ENCODE measurements at places on chromosomes 7 and 10.

DNA sequence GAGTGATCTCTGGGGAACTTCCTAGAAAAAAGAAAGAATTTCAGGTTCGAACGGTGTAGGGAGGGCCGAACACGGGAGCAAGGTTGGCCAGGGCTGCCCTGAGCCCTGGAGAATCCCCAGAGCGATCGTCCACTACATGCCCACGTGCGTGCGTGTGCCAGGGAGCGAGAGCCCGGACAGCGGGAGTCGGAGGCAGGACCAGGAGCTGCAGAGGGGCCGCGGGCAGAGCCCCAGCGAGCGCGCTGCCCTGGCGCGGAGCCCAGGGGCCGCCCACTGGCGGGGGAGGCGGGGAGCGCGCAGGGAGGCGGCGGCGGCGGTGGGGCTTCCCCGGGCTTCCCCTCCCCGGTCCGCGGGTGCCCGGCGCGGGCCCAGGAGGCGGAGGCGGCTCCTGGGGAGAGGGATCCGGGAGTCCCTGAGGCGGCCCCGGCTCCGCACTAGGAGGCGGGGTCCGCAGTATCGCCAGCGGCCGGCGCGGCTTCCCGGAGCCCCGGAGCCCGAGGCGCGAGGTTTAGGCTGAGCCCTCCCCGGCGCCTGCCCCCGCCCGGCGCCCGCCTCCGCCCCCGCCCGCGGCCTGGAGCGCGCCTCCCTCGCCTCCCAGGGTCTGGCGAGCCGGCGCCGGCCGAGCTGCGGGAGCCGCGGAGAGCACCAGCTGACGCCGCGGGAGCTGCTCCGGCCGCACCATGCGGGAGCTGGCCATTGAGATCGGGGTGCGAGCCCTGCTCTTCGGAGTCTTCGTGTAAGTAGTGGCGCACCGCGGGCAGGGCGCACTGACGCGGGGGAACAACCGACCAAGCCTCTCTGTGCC, at the start of gene PLPP4:
Gene PLPP4, plus strand, starts transcription at position 602 of the 805 bp plus-strand sequence. Its CDS starts 79 bp downstream, at position 681.
- DNase-seq = no peak

- no peak for DNase-seq
These were observed 64.5 kb upstream of the NFE2L3 start for GRCh38 chr7:26087321-26088091.

DNA sequence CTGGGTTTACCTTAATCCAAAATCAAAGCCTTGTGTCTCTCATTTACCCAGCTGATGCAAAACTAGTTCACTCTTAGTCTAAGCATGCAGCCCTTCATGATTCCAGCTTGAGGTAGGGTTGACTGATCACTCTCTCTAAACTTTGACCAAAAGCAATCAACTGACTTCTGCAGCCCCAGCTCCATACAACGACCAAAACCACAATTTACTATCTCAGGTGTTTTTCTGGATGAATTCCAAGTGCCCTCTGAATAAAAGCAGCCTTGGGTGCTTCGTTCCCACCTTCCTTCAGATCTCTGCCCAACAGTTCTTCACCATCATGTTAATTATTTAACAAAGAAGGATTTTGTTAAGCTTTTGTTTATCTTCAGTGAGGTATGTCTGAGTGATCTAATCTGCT, 62.6 kb downstream of the CCDC6 start:
- DNase-seq = no peak

DNA sequence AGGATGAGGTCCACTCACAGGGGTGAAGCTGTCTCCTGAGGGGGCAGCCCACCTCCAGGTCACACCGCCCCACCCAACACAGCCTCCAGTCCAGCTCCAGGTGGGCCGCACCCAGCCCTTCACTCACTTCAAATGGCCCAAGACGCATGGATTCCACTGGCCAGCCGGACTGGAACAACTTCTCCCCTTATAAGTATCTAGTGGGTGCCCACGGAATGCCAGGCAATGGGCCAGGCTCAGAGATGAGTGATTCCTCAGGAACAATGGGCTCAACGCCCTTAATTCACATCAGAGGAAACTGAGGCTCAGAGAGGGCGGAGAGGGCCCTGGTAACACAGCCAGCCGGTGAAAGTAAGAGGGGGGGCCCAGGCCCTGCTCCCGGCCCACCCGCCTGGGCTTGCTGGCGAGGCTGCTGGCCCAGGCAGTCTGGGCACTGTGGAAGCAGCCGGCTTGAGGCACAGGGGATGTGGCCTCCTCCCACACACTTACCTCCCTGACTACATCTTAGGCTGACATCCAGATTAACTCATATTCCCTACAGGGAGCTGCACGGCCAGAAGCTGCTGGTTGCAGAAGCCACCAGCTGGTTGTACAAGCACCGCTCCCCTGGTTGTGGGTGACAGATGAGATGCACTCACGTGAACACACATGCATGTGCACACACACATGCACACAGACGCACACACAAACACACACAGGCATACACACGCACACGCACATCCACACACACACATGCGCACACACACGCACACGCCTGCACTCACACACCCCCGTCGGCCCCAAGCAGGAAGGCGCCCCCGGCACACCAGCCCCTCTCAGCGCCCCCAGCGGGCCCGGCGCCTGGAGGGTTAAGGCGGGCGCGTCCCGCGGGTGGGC, 1.0 kb upstream of the FAM20C start:
- no peak for DNase-seq

DNA sequence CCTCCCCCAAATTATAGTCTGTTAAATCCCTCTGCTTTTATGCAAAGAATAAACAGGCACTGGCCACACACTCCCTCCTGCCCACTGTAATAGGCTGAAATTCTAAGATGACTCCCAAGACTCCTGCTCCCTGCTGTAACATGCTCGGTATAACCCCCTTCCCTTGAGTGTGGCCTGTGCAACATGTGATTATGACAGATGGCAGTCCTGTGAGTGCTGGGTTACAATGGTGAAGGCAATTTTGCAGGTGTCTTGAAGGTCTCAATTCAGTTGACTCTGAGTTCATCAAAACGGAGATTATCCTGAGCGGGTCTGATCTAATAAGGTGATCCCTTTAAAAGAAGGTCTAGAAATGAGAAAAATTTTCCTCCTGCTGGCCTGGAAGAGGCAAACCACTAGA, 55.9 kb downstream of the CREB3L2 start:
- no peak for DNase-seq

- DNase-seq = no peak
These were observed 93.7 kb upstream of the DNAAF5 start for GRCh38 chr7:632831-633210.

DNA sequence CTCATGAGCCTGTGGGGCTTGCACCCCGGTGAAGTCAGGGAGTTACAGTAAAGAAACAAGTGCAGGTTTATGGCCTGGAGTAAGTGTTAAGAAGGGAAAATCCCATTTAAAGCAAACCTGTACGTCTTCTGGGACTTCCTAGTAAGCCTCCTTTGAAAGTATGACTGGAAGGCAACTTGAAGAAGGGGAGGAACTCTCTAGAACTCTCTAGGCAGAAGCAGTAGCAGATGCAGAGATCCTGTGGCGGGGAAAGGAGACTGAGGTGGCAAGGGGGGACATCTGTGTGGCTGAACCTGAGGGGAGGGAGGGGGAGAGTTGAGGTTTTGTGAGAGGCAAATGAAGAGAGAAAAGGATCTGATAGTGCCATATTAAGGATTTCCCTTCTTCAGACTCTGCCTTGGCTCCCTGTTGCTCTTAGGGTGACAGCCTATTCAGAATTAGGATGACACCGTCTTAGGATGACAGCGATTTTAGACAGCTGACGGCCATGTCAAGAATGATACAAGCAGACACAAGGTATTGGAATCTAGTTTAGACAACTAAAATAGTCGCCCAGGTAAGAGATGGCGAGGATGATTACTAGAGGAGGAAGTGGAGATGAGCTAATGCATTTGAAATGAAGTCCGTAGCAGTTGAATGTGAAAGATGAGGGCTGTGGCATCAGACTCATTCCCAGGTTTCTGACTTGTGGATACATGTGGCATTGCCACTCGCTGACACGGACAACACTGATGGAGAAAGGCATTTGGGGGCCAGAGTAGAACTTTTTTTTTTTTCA, 29.0 kb downstream of the CUL1 start:
- no peak for DNase-seq

DNA sequence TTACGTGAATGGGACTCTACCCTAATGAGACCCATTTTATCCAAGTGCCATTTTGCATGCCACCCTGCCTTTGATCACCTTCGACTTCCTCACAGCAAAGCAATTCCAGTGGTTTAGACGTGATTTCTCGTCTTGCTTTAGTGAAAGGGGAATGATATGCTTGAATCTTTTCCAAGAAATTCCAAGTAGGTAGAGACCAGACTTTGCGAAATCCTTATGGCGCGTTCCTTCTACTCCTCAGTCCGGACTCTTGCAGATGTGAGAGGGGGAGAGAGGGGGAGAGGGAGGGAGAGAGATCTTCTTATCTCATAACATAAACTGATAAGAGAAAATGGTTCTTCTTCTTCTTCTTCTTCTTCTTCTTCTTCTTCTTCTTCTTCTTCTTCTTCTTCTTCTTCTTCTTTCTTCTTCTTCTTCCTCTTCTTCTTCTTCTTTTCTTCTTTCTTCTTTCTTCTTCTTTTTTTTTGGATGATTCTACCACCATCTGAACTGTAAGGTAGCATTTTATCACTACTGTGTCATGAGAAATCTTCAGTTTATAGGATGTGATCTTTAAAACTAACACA, 883 bp downstream of the SPAG6 start:
- no peak for DNase-seq

GRCh38 chr7:44066494-44067063, 1.2 kb upstream of the PGAM2 start:
- peak; percentile 6 for DNase-seq

DNA sequence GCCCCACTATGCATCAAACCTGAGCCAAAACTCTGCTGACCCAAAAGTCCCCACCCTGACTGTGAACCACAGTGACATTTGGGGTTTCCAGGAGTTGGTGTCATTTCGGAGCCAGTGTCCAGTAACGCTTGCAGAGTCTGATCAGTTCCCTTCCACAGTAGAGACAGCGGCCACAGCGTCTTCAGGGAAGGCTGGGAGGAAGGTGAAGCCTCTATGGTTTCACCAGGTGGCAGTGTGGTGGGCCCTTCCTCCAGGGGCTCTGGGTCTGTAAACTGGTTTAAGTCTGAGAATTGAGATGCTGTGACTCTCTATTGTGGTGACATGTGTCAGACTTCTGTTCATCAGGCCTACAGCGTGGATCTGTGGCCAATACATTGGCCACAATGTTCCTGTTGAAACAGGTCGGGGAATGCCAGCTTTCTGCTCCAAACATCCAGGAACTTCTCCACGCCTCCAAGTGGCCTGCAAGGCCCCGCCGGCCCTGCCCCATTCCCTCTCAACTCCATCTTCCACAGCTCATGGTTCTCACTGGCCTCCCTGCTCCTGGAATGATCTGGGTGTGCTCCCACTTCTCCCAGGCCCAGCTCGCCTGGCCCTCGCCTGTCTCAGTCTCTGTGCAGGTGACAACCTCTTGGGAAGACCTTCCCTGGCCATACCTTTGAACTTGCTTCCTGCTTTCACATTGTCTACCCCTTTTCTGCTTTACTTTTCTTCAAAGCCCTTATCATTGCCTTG, 124.5 kb upstream of the FAM20C start:
- no peak for DNase-seq

DNA sequence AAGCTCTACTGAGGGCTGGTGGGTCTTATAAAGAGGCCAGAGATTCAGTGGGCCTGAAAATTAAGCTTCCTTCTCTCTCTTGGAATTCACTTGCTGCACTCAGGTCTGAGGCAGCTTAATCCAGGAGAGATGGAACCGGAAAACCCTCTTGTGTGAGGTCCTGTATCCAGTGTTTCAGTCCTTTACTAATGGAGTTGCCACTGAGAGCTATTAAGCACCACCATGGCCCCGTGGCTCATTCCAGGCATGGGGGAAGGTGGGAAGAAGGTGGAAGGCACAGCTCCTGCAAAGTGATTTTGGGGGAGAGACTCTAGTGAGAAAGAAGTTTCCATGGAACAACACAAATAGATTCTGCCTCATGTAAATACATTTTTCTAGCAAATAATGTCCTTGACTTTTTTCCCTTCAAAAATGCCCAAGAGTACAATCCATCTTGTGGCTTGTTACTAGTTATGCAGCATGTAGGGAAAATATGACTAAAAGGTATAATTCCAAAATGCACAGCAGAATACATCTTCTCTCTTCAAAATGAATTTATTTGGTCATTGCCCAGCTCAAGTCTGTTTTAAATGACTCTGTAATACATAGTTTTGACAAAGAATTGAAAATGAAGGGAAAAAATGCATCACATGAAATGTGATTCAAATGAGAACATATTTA, 46.7 kb upstream of the FOXI2 start:
- DNase-seq = no peak

DNA sequence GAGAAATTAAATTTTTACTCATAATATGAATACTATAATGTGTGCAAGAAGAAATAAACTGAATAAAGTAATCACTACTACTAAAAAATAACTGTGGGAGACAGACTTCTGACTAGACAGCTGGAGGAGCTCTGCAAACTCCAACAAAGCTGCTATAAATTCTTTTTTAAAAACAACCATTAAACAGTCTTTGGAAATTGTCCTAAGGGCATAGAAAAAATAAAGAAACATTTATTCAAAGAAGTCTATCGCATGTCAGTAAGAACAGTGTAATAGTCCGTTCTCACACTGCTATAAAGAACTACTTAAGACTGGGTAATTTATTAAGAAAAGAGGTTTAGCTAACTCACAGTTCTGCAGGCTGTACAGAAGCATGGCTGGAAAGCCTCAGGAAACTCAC, 56.0 kb downstream of the ZPBP start:
- DNase-seq = no peak

DNA sequence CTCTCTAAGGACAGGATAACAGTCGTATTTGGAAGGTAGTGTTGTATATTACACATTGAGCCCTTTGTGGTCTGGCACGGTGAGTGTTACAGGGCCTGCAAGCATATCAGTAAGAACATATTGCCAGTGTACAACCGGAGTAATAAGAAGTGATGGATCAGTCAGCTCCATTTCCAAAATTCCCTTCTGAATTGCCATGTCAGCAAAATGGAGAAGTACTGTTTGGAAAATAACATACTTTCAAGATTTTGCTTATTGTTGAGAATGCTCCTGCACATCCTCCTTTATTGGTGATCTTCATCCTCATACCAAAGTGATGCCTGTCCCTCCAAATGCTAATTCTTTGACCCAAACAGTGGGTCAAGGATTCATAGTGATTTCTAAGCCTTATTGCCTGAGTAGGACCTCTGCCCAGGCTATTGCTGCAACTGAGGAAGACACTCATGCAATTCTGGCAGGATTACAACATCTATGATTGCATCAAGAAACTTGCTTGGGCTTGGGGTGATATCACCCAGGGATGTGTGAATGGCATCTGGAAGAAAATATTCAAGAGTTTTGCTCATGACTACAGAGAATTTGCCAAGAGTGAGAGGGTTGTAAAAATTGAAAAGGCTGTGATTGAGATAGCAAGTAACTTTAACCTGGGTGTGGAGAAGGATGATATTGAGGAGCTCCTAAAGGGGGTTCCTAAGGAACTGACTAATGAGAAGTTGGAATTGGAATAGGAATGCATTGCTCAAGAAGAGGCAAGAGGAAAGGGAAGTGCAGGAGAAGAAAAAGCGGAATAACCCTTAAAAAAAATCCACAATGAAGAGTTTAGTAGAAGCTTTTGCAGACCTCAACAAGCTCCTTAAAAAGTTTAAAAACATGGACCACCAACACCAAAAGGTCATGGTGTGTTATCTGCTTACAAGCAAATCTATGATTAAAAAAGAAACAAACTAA, 452.2 kb upstream of the SORCS1 start:
- DNase-seq = no peak
